ENCODE measurements at places on chromosomes 4 and X. TPM values are rescaled to one million over a fixed set of nuclear protein-coding genes. Genes with fewer than 3 reads are reported as not detected.

Gene XKRX
- total RNA-seq = 0.07 TPM

Gene SPANXB1
- total RNA-seq = not detected

Gene TRPC3
- total RNA-seq = 0.78 TPM

Gene RPL9
- 797 TPM for total RNA-seq

Gene SPINK2
- total RNA-seq = not detected
